NCI-H187 treated with DMSO at 0.1 percent for 48 hours (cell line): ENCODE measurements at places on chromosomes 7 and 10.

GRCh38 chr10:34491678-34492077, 323.4 kb downstream of the PARD3 start:
- DNase-seq = no peak

GRCh38 chr7:5428478-5429252, 5.0 kb upstream of the TNRC18 start:
- DNase-seq = no peak

- no peak for DNase-seq
These were observed 1.3 kb downstream of the NFE2L3 start for GRCh38 chr7:26153241-26153822.

DNA sequence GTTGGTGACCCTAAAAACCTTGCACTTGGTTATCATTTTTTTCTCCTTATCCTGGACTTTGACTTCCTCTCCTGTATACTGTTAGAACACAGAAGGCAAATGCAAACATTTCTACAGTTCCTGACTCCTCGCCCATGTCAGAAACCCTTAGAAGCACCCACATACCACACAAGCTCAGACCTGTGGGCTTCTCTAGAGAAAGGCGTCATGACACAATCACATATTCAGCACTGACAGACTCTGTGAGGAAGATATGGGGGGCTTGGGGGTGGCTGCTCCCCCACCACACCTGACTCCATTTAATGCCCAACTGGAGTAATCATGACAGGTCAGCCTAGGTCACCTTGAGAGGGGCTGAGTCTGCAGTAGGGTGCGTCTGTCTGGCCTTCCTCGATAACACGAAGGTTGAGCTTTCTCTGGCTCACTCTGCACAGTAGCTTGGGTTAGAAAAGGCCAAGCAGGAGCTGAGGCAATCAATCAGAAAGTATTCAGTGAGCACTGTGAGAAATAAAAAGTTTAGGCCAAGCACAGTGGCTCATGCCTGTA, 50.9 kb downstream of the CCDC3 start:
- DNase-seq = no peak

DNA sequence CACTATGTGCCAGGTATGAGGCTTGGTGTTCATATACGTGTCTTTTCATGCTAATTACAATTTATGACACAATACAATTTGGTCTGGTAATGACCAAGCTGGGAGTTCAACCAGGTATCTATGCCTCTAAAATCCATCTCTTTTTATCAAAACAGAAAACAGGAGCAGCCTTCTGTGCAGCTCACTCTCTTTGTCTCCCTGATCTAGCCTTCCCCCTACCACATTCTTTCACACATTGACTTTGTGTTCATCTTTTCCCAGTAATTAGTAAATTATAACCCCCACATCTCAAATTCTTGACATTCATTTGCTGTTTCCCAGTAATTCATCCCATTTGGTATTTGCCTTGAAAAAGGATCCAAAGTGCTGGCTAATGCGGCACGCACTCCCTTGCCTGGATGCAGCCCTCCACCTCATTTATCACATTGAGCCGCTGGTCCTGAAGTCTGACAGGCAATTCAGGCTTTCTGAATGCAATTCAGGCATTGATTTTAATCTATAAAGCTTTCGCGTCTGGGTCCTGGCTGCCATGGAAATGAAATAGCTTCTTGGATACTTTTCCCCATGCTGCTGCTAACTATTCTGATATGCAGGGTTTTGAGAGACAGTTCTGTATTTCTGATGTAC, 112.5 kb upstream of the ANKRD1 start:
- DNase-seq = no peak

DNA sequence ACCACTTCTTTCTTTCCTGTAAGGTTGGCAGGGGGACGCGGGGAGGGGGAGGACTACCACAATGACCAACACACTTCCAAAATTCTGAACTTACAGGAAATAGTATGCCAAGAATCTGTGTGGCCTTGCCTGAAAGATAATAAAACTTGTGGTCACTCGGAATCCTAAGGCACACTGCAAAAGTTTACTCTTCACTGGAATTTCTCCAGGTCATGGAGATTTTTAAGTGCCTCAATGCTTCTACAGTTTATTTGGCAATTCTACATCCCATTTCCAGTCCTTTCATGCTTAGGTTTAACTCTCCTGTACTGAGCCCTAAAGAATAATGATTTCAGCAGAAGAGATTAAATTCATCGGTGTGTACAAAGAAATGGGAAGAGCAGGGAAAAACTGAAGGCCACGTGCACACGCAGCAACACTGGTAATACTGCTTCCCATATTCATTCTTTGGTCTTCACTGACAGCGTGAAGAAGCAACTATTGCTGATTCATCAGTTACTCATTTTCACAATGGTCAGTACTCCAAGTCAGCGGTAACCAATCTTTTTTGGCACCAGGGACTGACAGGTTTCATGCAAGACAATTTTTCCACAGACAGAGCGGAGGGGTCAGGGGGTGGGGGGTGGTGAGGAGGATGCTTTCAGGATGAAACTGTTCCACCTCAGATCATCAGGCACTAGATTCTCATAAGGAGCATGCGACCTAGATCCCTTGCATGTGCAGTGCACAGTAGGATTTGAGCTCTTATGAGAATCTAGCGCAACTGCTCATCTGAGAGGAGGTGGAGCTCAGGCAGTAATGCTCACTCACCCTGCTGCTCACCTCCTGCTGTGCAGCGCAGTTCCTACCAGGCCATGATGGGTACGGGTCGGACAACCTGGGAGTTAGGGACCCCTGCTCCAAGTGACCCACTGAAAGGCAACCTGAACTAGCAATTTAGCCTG, 9.8 kb downstream of the LARP4B start:
- no peak for DNase-seq

DNA sequence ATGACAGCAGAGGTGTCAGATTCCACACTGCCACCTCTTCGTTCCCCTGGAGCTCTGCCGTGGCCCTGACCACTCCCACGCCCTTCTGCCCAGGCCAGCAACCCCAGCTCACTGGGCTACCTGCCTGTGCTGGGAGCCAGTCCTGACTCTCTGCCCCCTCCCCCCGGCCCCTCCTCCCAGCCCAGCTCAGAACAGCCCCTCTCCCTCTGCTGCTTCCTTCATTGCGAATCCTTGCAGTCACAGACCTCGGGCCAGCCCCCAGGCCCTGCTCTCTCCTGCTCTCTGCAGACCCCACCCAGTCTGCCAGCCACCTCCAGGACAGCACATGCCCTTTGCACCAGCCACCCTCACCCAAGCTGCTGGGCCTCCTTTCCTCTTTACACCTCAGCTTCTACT, 60.4 kb downstream of the TCERG1L start:
- DNase-seq = no peak

- DNase-seq = no peak
These were observed 43.6 kb upstream of the TNPO3 start for GRCh38 chr7:129098409-129099084.

DNA sequence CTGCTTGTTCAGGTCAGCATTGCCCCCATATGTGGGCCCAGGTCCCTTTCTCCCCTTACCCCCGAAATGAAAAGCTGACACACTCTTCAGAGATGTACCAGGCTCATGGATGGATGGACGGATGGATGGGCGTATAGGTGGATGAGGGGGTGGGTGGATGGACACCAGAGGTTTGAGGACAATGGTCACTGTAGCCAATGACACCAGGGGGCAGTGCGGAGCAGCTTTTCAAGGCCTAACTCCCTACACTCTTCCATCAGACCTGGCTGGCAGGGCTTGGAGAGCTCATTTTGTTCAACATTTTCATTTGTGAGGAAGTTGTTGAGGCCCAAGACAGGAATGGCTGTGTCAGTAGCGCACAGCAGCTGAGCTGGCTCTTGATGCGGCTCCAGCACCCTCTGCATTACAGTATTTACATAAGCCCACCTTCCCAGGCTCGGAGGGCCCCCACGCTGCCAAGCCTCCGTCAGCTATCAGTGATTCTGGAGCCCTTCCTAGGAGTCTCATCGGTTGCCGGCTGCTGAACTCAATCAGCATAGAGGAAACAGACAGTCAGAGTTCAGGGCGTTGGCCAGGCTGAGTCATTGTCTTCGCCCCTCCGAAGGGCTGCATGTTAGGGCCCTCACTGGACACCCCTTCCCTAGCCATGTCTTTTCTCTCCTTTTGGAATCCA, 11.6 kb upstream of the FFAR4 start:
- peak; percentile 0 for DNase-seq

GRCh38 chr7:47506382-47507339, 75.2 kb downstream of the TNS3 start:
- no peak for DNase-seq

DNA sequence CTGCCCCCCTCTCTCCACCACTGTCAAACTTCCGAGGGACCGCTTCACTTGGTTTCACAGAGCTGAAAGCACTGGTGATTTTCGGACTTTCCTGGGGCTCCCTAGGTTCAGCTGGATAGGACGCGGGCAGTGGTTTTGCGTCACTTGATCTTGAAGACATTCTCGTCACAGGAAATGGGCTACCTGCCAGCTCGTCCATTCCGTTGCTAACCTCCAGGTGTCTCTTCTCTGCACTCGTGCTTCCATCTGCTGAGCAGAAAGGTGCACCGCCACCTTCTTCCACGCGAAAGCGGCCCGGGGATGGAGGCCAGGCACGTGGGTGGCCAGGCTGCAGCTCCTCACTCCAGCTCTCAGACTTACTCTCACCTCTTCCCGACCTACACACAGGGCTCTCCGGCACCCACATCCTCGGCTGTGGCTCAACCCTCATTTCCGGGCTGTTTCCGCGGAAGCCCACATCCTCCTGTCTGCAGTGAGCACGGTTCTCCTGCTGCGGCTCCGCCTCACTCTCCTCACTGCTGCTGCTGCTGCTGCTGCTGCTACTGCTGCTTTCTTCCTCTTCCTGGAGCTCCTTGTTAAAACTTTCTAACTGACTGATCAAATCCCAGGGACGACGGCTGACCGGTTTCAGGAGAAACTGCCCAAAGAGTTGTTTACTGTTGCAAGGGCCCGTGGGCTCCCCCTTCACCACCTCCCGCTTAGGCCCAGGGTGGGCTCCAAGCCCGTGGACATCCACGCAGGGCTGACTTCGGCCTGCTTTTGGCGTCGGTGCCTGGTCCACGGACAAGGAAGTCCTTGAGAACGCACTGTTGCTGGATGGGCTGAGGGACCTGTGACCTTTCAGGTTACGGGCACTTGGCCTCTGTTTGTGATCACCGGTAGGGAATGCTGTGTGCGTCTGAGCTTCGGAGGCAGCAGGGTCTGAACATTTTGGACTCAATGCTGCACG, 32.1 kb downstream of the JCAD start:
- peak; percentile 3 for DNase-seq

GRCh38 chr7:6155596-6155995, 116.8 kb downstream of the CYTH3 start:
- DNase-seq = no peak

- DNase-seq = no peak
These were observed 159.2 kb upstream of the ITGB1 start for GRCh38 chr10:33117230-33117629.

GRCh38 chr7:158495216-158495615, 92.4 kb downstream of the PTPRN2 start:
- no peak for DNase-seq

- DNase-seq = no peak
These were observed 63.5 kb upstream of the SH2B2 start for GRCh38 chr7:102223184-102223583.

- no peak for DNase-seq
These were observed 32.1 kb downstream of the AFAP1L2 start for GRCh38 chr10:114372179-114372578.

- no peak for DNase-seq
These were observed 35.3 kb downstream of the CHST3 start for GRCh38 chr10:71999360-72000072.

- DNase-seq = no peak
These were observed 3.2 kb downstream of the PPRC1 start for GRCh38 chr10:102135956-102136526.

DNA sequence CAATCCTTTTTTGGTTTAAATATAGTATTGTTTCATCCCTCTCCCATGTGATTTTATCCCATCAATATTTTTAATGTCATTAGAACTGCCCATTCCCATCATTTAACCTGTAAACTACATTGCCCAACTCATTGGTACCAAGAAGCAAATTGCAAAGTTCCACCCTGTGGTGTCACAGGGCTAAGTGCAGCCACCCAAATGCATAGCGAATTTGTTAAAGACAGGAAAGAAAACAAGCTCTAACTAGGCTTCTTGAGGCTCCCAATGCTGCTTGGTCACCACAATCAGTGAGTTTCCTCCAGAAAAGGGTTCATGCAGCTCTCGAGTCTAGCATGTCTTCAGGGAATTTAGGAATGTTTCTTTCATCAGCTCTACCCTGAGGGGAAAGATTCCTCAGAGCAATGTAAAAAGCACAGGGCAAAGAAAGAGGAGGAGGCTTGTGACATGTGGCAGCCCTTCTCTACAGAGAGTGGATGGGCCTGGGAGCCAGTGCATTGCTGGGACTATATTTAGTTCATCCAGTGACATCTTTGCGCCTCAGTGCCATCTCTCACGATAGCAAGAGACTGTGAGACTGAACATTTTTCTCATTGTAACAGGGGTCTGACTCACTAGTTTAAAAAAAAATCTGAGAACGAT, 58.1 kb downstream of the CAV1 start:
- no peak for DNase-seq

DNA sequence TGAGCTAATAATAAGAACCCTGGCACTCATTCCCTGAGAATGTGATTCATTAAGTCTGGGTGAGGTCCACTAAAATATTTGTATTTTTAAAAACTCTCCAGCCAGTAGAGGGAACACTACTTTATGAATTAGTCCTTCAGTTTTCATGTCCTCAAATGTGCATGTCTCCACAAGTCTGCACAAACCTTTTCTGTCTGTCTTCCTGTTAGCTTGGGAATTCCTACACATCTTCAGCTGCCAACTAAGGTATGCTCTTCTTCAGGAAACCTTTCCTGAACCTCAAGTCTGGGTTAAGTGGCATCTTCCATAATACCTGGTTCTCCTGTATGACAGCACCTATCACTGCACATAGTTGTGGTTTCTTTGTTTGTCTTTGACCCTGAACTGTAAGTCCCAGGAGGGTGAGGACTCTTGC, 119.6 kb upstream of the MKX start:
- DNase-seq = no peak

- no peak for DNase-seq
These were observed 13.0 kb downstream of the AOAH start for GRCh38 chr7:36711256-36711655.

GRCh38 chr7:12291870-12292269, 80.8 kb downstream of the TMEM106B start:
- no peak for DNase-seq

DNA sequence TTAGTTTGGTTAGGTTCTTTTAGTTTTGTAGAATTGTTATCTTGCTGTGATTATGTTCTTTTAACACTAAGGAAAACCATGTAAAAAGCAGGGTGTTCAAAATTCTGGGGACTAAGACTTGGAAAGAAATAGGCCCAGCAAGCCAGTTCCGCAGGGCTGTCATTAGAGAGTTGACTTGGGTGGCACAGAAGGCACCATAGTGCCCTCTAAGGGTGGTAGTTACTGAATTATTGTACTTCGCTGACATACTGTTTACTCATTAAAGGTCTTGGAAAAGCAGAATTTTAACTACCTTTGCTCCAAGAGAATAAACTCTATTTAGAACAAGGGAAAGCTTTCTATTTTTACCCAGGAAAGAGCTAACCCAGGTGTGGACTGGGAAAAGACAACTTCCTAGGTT, 86.5 kb downstream of the OTUD1 start:
- DNase-seq = no peak
